Caki2 (cell line): ENCODE measurements at places on chromosomes 11 and 22. TPM values are rescaled to one million over a fixed set of nuclear protein-coding genes. Genes with fewer than 3 reads are reported as not detected.

- no peak for DNase-seq
Measured at GRCh38 chr11:1953489-1954266, 6.5 kb downstream of the MRPL23 start.

Gene DEAF1
- 37.8 and 52.4 TPM in 2 replicates for total RNA-seq

Gene CENPM
- total RNA-seq = 72.2 and 118 TPM in 2 replicates

Gene TIMP3
- 0.14 TPM in 1 of 2 replicates, not detected in the other for total RNA-seq

DNA sequence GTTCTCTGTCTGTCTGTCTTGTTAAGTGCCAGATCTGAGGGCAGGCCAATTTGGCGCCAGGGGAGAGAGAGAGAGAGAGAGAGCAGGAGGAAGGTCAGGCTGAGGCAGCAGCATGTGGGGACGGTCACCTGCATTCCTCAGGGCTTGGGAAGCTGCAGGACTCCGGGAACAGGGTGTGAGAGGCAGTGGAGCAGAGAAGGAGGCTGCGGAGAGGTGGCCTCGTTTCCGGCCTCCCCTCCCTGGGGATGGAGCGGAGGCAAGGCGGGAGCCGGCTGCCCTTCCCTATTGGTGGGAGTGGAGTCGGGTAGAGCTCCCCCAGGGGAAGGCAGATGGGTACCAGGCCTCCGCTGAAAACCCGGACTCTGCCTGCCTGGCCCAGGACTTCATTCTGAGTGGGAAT lies 9.7 kb downstream of the CLMP start:
- no peak for DNase-seq

Gene TMEM9B
- 13.7 and 24.2 TPM in 2 replicates for total RNA-seq

Gene TXNRD2
- total RNA-seq = 53.0 and 54.5 TPM in 2 replicates

GRCh38 chr11:133382131-133382812 lies 150.0 kb downstream of the OPCML start:
- no peak for DNase-seq

- no peak for DNase-seq
Measured at GRCh38 chr11:74338963-74339362, 27.5 kb upstream of the P4HA3 start.

Gene NPAS4
- not detected in 2 replicates for total RNA-seq

DNA sequence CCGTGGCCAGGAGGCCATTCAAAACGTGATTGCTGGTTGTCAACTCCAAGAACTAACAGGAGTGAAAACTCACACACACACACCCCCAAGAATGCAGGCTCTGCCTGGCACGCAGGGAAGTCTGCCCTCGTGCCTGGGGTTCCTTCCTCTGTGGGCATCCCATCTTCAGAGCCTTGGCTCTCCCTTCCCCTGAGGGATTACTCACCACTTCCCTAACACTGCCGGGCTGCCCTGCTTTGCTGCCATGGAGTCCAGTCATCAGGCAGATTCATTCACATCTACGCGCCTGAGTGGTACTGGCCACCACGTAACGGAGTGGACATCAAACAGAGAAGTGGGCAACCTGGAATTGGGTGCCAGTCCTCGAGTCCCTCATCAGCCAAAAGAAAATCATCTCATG lies 120.7 kb upstream of the TMEM45B start:
- DNase-seq = no peak

Gene OR5A1
- total RNA-seq = not detected in 2 replicates

DNA sequence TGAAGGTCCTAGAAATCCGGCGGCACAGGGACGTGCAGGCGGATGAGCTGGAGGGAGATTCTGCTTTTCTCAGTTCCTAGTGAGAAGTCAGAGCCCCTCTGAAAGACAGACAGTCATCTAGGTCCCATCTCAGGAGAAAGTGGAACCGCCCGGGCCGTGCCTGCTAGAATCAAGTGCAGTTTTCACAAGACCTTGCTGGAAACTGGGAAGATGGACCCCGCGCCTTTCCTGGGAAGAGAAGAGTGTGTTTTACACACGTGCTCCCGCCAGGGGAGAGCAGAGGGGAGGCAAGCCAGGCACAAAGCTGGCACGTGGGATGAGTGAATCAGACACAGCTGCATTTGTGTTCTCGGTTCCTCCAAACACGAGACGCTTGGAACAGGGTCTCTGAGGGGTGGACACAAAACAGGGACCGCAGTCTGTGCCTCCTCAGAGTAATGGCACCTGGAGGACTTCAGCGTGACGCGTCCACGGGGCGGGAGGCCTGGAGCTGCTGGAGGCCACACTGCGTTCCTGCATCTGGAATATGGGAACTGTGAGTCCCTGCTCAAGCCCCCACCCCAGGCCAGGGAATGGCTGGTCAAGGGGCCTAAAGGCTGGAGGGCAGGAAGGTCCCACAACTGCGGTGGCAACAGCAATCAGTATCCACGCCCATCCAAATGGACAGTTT lies 218.3 kb downstream of the BRD1 start:
- no peak for DNase-seq

DNA sequence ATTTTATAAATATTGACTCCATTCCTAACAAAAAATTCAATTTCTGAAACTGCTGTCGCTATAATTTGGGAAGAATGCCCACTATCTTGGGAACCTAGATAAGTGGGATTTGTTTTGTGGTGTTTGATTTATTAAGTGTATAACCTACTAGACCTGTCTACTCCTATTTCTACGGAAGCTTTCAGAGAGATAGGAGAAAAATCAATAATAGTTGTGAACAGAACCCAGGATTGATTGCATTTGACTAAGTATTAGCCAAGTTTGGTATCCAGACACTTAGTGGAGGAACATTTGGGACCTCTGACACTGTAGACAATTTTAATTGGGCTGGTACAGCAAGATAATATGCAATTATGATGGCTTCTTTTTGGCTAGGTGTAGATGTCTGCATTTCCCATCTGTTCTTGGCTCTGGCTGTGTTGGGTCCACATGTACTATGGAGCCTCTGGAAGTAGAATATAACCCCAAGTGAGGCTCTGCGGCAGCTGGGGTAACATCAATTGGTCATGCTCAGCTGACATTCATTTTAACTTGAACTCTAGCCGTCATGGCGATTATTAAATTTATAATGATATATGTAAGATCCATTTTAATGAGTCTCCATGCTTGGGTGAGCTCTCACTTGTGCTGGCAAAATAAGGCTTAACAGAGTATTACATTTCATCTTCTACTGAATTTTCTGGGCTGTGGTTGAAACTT lies 111.5 kb upstream of the E2F8 start:
- DNase-seq = no peak
